ENCODE measurements at places on chromosomes 7 and 10. TPM values are rescaled to one million over a fixed set of nuclear protein-coding genes. Genes with fewer than 3 reads are reported as not detected.

DNA sequence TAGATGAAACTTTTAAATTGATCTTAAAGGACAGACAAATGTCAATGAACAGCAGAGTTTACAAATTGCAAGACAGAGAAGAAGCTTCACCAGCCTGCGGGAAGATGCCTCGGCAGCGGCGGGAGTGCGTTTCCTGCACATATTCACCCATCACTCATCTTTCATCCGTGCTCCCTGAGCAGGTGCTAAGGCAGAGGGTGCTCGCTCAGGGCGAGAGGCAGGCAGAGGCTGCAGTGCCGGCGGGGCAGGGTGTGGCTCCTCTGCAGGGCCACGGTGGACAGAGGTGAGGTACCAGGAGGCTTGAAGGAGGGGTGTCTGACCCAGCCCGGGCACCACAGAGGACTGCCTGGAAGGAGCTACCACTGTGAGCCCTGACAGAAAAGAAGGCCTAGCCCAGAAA lies 155.2 kb upstream of the PPP2R2D start:
- DNase-seq: no peak

DNA sequence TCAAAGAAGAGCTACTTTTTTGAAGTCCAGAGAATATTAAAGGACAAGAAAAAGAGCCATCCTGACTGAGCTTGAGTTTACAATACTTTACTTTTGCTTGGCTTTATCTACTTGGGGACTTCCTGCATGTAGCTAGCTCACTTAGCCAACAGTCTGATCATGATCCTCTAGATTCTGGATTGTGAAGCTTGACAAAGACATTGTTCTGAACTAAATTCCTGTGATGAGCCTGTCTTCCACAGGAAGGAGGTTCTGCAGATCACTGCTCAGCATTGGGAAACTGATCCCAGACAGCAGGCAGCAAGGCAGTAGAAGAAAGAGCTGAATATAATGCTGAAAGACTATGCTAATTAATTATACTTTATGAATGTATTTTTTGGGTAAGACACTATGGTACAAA lies 296.4 kb downstream of the DGKB start:
- DNase-seq: no peak

GRCh38 chr10:32068569-32068968 lies 12.3 kb upstream of the KIF5B start:
- DNase-seq: no peak

Gene ADRB1
- total RNA-seq: 0.45 TPM

Gene SPDYE2
- total RNA-seq: 0.31 TPM

Gene TRIM74
- total RNA-seq: 1.7 TPM

All from activated CD8-positive, alpha-beta T cell treated with anti-CD3 and anti-CD28 coated beads, Interleukin-2, amount 10 ng/mL, durations not matched to agents 7 days and 5 days (primary cell).